ENCODE measurements at places on chromosomes 16 and 17. TPM values are rescaled to one million over a fixed set of nuclear protein-coding genes. Genes with fewer than 3 reads are reported as not detected.

MEOX1 gene
- total RNA-seq, result 0.59 TPM

- peak; percentile 81 for DNase-seq
These were observed 34.7 kb downstream of the SBK1 start for GRCh38 chr16:28326881-28327610.

TBX2 gene
- not detected for total RNA-seq

RBL2 gene
- 44.9 TPM for total RNA-seq

TBC1D3G gene
- not detected for total RNA-seq

All from neural progenitor cell (in vitro differentiated cells).